ENCODE measurements at places on chromosomes 16 and 17.

DNA sequence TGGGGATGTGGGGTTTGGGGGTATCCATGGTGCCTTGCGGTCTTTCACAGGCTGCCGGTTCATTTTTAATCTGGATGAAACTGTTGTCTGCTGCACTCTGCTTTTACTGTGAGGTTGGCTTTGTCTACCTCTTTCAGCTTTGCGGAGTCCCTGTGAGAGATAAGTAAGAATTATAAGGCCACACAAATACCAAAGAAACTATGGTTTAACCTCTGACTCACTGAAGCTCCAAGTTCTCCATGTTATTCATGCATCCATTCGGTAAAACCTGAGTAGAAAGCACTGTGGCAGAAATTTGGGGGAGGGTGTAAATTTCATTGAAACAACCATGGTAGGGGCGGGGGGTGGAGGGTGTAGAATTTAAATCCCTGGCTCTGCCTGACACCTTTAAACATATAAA, 30.5 kb downstream of the KIAA0753 start:
- no peak for DNase-seq

DNA sequence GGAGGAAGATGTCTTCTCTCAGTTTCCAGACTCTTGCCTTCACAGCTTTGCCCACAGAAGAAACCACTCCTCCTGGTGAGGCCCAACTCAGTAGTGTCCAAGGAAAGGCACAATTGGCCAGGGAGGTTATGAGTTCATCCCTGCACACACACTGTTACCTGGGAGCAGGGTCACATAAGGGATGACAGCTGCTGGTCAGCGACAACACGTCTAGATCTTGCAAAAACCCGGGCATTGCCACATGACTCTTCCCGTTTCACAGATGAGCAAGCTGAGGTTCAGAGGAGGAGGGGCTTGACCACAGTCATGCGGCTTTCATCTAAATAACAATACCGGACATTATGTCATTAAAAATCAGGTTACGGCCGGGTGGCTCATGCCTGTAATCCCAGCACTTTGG, 186.0 kb downstream of the COPRS start:
- no peak for DNase-seq

DNA sequence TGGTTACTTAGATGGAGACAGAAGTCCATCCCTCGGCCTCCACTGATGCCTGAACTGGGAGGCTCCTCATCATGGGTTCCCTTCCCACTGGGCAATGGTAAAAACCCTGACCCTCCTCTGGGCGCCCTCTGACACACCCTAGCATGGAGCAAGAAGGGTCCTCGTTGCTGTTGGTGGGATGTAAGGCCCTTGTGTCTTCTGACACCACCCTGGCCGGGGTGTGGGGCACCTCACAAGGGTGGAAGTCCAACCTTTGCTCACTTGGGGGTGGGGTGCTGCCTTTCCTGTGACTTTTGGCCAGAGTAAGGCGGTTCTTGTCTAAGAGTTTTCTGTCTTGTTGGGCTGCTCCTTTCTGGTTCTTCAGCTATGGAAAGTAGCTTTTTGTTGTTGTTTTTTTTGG, 28.7 kb downstream of the MPRIP start:
- no peak for DNase-seq

GRCh38 chr16:47058295-47059086, 85.0 kb upstream of the DNAJA2 start:
- no peak for DNase-seq

GRCh38 chr17:76499267-76499667, 2.0 kb downstream of the RHBDF2 start:
- DNase-seq = no peak

DNA sequence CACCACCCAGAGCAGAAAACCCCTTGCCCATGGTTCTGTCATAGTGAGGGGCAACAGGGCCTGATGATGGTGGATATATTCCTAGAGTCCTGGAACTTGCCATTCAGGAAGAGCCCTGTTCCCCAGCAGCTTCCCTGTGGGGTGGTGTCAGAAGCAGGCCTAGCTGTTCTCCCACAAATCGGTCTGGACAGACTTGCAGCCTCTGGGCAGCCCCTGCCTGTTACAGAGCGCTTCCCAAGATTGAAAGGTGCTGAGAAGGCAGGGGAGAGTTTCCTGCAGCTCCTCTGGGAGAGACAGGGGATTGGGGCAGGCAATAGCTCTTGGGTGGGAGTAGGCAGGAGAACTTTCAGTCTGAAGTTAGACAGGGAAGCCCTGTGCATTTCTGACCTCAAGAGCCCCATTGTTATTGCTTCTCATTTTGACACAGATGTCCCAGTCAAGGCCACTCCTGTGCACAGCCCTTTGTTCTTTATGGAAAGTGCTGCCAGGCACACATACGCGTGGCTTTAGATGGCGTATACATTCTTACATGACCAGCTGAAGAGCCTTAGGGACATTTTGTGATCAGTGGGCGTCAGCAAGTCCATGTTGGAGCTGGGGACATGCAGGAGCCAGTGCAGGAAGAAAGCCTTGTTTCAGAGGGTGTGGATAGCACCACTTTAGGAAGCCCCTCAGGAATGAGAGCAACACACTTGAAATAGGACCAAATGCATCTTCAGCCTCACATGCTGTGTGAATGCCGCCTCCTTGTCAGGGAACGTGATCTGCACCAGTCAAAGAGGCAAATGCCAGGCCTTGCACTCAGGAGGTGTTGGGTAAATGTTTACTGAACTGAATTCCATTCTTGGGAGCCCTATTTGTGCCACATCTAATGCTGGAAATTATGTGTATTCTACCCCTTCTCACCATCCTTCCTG, 67.5 kb downstream of the GNAO1 start:
- no peak for DNase-seq

- DNase-seq = no peak
Measured at GRCh38 chr16:89200850-89201411, 594 bp upstream of the SLC22A31 start.

- no peak for DNase-seq
Measured at GRCh38 chr17:82316651-82317393, 586 bp downstream of the CD7 start.

DNA sequence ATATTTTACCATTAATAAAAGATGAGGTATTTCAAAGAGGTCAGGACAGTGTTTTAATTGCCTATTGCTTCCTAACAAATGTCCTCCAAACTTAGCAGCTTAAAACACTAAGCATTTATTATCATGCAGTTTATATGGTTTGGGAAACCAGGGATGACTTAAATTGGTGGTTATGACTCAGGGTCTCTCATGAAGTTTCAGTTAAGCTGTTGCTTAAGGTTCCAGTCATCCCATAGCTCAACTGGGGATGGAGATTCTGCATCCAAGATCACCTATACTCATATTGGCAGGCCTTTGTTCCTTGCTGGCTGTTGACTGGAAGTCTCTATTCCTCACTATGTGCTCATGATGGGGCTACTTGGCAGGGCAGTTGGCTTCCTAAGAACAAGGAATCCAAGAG, 1329.9 kb upstream of the GOT2 start:
- DNase-seq = no peak

DNA sequence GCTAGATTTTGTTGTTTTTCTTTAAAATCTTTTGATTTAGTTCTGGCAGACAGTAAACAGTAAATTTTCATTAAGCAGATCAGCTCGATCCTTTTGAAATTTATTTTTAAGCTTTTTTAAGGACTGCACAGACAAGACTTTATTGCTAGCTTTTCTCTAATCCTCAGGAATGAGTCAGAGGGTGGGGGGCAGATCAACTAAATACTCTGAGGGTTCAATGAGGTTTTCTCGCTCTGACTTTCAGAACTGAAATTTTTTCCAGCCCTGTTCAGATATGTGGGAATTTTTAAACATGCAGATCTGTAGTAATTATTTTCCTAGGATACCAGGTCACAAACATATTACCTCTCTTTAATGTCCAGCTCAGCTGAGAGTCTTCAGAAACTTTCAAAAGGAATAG, 977.2 kb downstream of the CDH11 start:
- no peak for DNase-seq

- DNase-seq = no peak
Measured at GRCh38 chr16:19115148-19116021, 1.6 kb downstream of the ITPRIPL2 start.

DNA sequence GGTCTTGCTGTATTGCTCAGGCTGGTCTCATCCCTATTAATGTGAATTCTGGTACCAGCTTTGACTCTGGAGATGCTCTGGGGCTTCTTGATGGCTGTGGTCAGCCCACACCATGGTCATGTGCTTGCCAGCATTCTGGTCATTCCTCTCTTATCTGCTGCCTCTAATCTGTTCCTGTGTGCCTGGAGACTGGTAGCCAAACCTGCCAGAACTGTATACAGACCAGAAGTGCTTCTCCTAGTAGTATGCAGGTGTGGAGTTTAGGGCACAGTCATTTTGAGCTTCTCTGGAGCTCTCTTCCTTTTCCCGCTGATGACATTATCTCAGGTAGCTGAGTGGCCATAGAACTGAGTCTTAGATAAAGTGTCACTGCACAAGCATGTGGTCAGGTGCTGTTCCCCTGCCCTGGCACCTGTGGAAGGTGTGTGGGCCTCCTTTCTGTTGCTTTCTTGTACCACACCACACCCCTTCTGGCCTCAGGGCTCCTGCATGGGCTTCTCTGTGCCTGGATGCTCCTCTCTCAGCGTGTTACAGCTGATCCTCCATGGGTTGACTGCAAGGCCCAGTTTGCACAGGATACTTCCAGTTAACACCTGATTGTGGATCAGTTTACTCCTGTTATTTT, 162.7 kb downstream of the SPECC1 start:
- no peak for DNase-seq

DNA sequence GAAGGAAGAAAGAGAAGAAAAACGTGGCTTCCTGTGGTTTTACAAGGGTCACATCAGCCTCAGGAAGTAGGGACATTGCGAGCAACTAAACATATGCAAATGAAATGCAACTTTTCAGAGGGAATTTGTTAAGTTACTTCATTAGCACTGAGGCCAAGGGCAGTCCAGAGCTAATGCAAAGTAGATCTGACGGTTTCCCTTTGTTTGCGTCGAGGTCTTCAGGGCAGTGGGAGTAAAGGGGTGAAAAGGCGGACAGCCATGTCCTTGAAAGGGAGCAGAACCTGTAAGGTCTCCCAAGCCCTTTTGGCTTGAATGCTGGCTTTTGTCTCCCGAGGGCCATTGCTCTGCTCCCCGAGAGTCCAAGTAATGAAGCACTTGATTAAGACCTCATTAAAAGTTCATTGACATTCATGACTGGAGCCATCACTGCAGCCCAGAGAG, 85.0 kb downstream of the PMP22 start:
- DNase-seq = no peak

DNA sequence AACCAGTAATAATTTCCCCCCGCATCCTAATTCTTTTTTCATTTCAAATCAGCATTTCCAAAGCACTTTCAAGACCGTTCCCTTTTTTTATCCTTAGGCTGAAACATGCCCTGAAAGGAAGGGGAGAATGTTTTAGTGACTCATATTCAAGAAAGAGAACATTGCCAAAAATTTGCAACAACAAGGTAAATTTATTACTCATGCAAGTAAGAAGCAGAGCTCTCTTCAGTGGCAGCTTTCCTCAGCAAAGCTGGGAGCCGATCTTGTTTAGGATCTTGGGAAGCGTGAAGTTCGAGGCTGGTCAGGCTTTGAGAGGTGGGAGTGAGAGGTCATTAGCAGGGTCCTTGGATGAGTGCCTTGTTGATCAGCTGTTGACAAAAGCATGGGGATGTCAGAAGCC, 129.5 kb downstream of the PRKCA start:
- DNase-seq = no peak
